ENCODE measurements at places on chromosomes 12 and 14. TPM values are rescaled to one million over a fixed set of nuclear protein-coding genes. Genes with fewer than 3 reads are reported as not detected.

SALL2 gene
- 16.6 TPM for total RNA-seq

KRT85 gene
- not detected for total RNA-seq

- no peaks in the 10 kb centered on the region for H3K36me3 ChIP-seq
- peaks cover 20% of the 10 kb centered on the region for H3K4me1 ChIP-seq
- no peak for DNase-seq
- peak overlapping the region; percentile 95 for H3K27ac ChIP-seq
Measured at GRCh38 chr12:132143336-132144071, 615 bp downstream of the DDX51 start.

GRCh38 chr12:66934302-66935062 is 255.6 kb upstream of the GRIP1 start:
- DNase-seq: no peak
- no peak overlapping the region for H3K27ac ChIP-seq
- no peaks in the 10 kb centered on the region for H3K27me3 ChIP-seq
- H3K4me1 ChIP-seq: no peaks in the 10 kb centered on the region
- no peaks in the 10 kb centered on the region for H3K36me3 ChIP-seq
- H3K4me3 ChIP-seq: no peak overlapping the region

ABHD4 gene
- 40.0 TPM for total RNA-seq

- no peak overlapping the region for H3K27ac ChIP-seq
- H3K4me1 ChIP-seq: no peaks in the 10 kb centered on the region
- H3K36me3 ChIP-seq: no peaks in the 10 kb centered on the region
- no peaks in the 10 kb centered on the region for H3K27me3 ChIP-seq
- no peak for DNase-seq
Measured at GRCh38 chr12:3668479-3669165, 84.3 kb downstream of the CRACR2A start.

- no peaks in the 10 kb centered on the region for H3K36me3 ChIP-seq
- no peak overlapping the region for H3K4me3 ChIP-seq
- no peak overlapping the region for H3K27ac ChIP-seq
- H3K4me1 ChIP-seq: no peaks in the 10 kb centered on the region
Measured at GRCh38 chr14:57749267-57749666, 116.6 kb downstream of the SLC35F4 start.

DNA sequence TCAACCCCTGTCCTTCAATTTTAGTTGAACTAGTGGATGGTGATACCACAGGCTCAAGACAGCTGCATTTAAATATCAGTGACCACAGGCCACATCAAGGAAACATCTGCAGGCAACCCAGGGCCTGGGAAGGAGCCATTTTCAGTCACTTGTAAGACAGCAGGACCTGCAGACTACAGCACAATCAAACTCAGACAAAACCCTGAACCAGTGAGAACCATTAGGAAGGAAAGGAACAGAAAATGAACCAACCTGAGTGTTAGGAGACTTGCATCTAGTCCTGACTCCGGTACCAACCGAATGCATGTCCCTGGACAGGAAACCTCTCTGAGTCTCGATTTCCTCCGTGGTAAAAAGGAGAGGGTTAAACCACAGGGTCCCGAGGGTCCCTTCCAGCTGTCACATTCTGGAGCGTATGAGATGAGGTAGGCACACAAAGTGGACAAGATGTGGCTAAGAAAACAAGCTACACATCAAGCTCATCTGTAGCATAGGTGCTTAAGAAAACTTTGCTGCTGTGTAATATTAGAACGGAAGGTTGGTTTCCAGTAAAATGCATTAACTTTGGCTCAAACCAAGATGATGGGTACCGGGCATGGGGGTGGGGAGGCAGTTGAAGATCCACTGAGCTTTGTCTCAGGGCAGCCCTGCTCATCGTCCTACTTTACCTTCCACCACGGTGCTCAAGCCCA is 1.6 kb upstream of the CDKN1B start:
- H3K36me3 ChIP-seq: no peaks in the 10 kb centered on the region
- H3K4me3 ChIP-seq: no peak overlapping the region
- H3K27ac ChIP-seq: peak overlapping the region; percentile 100
- DNase-seq: no peak
- no peaks in the 10 kb centered on the region for H3K27me3 ChIP-seq

GRCh38 chr12:102990419-102990818 is 32.9 kb downstream of the ASCL1 start:
- H3K36me3 ChIP-seq: no peaks in the 10 kb centered on the region
- DNase-seq: no peak
- no peak overlapping the region for H3K4me3 ChIP-seq
- no peaks in the 10 kb centered on the region for H3K27me3 ChIP-seq
- no peak overlapping the region for H3K27ac ChIP-seq

GRCh38 chr14:92314182-92314581 is 8.8 kb upstream of the SLC24A4 start:
- no peaks in the 10 kb centered on the region for H3K4me1 ChIP-seq
- no peak overlapping the region for H3K27ac ChIP-seq
- H3K36me3 ChIP-seq: no peaks in the 10 kb centered on the region
- no peak for DNase-seq

DNA sequence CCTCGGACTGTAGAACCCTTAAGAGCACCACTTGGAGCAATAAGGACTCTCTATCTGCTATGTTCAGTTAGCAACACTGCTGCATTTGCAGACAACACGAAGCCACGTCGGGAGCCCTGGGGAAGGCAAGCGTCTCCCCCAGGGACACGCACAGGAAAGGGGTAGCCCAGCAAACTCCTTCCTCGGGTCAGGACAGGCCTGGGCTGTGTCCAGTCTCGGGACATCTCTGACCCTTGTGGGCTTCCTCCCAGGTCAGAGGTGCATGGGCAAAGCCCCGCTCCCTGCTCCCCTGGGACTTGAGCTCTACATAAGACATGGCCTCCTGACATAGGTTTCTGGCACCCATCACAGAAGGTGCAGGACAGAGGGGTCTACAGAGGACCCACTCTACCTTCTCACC is 119.5 kb downstream of the PIWIL1 start:
- no peaks in the 10 kb centered on the region for H3K36me3 ChIP-seq
- H3K27ac ChIP-seq: no peak overlapping the region
- DNase-seq: no peak
- no peak overlapping the region for H3K4me3 ChIP-seq
- no peaks in the 10 kb centered on the region for H3K4me1 ChIP-seq

PROX2 gene
- not detected for total RNA-seq

DNA sequence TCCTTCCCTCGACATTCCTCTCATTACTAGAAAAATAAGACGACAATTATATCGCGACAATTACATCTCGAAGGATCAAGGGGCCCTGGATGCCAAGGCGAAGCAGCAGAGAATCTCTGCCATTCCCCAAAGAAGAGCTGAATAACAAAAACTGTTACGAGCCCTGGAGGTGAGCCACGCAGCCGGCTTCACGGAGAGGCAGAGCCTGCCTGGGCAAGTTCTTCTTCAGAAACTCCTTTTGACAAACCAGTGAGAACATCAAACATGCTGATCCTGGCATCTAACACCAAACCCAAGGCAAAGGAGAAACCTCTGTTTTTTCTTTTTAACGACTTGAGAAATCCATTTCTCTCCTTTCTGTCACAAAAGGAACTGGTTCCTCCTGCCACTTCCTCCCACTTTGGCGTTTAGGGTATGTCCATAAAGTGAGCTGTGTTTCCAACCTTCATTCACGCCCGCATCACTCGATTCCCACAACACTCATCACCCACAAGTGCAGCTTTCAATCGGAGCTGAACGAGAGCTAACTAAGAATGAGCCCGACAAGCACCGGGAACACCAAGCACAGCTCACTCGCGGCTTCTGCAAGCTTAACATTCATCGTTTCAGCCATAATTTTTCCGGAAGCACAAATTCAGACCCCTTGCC is 21.5 kb downstream of the CCDC88C start:
- no peak overlapping the region for H3K27ac ChIP-seq
- H3K36me3 ChIP-seq: no peaks in the 10 kb centered on the region
- no peaks in the 10 kb centered on the region for H3K4me1 ChIP-seq

- no peaks in the 10 kb centered on the region for H3K27me3 ChIP-seq
- no peak overlapping the region for H3K4me3 ChIP-seq
- H3K36me3 ChIP-seq: no peaks in the 10 kb centered on the region
Measured at GRCh38 chr12:2615665-2616402, 178.9 kb upstream of the FKBP4 start.

GRCh38 chr14:24692382-24693352 is 58.7 kb upstream of the GZMB start:
- no peak overlapping the region for H3K27ac ChIP-seq
- no peaks in the 10 kb centered on the region for H3K27me3 ChIP-seq
- no peak overlapping the region for H3K4me3 ChIP-seq
- no peak for DNase-seq

GRCh38 chr14:34507459-34507858 is 32.0 kb downstream of the EAPP start:
- no peak overlapping the region for H3K4me3 ChIP-seq
- no peak for DNase-seq
